ENCODE measurements at places on chromosomes 4 and X.

DNA sequence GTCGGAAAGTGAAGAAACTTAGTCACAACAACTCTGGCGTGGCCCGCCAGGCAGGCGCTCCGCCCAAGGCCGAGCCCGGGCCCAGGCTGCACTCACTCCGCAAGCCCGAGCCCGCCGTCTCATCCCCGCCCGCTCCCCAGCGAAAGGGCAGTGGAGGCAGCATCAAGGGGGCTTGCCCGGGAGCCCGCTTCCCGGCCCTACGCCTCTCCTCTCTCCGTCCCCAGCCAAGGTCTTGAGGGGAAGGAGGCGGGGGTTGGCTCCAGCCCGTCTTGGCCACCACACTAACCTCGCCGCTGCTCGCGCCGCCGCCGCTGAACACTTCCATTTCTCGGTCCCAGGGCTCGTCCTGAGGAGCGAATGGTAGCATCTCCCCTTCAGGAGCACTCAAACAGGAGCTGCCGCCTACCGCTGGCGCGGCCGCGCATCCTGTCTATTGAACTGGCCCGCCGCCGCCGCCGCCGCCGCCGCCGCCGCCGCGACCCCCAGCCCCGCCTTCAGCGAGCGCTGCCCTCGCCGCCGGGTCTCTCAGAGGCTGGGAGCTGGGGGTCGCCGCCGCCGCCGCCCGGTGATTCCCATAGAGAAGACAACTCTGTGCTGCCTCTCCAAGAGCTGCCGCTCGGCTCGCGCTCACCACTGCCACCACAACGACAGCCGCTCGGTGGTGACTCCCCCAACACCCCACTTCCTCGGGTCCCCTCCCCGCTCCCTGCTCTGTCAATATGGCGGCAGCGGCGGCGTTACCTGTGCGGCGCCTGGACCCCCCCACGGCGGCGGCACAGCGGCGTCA lies at the start of gene RPS6KA6:
Gene RPS6KA6, minus strand, starts transcription at position 667 of the 787 bp plus-strand sequence. Its CDS starts 300 bp downstream, at position 367.
- peak; percentile 21 for DNase-seq

GRCh38 chr4:181662383-181662782 lies 580.8 kb upstream of the TENM3 start:
- DNase-seq: peak; percentile 68

DNA sequence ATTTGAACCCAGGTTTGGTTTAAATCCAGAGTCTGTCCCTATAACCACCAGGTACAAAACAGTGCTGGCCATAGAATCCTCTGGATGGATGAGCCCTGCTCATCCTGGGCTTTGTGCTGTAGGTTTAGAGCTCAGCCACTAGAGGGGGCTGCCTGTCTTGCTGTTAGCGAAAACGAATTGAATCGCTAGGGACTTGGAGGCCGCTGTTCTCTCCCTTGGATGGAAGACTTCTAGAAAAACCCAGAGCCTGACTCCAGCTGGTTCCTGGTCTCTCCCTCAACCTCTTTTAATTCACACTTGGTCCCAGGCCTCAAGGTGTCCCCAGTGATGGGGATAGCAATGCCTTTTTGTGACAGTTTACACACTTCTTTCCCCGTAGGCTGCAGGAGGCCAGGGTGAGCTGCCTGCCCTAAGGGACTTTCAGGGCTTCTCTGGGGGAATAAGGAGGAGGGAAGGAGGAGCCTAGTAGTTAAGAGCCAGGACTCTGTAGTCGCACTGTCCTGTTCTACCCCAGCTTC lies 8.7 kb downstream of the RIPPLY1 start:
- peak; percentile 82 for DNase-seq

- DNase-seq: no peak
Measured at GRCh38 chrX:51851507-51852085, 41.8 kb upstream of the MAGED1 start.

DNA sequence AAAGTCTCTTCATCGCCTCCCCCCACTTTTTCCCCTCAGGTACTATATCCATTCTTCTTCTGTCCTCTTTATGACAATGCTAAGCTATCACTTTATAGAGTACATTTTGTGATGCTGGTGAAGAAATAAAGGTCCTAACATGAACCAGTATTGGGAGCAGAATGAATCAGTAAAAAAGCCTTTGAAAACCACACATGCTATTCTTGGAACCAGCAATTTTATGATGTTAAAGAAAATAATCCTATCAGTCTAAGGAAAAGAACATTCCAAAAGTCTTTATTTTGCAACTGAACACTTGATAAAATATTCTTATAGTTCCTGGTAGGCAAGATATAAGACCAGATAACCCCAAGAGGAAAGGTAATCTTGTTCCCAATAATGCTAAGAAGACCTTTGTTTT lies 107.8 kb upstream of the MCF2 start:
- no peak for DNase-seq

- no peak for DNase-seq
Measured at GRCh38 chr4:108607079-108607815, 13.1 kb upstream of the RPL34 start.

- no peak for DNase-seq
Measured at GRCh38 chrX:120223374-120223773, 27.2 kb upstream of the ZBTB33 start.

DNA sequence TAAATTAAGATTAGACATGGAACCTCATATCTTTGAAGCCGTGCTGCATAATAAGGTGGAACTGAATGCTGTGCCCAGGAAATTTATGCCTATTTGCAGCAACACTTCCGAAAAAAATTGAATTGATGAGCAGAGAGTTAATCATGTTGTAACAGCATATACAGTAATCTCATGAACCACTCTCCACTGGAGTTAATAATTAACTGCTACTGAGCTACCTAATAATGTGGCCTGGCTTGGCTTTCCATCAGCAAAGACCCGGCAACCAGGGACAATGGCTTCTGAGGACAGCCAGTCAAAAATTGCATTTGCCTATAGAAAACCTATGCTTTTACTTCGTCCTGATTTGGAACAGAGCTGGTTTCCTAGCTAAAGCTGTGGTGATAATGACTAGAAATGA lies 63.8 kb upstream of the GATB start:
- DNase-seq: no peak
